ENCODE measurements at places on chromosomes 16 and 17.

DNA sequence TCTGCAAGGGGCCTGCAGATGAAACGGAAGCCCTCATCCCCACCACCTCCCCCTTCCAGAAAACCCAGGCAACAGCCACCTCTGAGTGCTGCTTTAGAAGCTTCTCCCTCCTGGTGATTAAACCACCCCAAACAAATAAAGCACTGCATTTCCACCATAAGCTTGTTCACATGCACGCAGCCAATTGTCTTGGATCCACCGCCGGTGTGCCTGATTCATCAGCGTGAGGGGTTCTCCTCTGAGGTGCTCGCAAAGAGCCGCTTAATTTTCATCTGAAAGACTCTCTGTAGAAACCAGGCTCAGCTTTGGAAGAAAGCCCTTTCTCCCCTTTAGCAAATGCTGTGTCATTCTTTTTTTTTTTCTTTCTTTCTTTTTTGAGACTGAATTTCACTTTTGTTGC is 155.2 kb upstream of the EEF2KMT start:
- DNase-seq = no peak

- DNase-seq = no peak
Observed at GRCh38 chr17:57589151-57590034, 155.7 kb downstream of the CCDC182 start.

- DNase-seq = no peak
Observed at GRCh38 chr17:73022694-73023093, 69.8 kb downstream of the SLC39A11 start.

DNA sequence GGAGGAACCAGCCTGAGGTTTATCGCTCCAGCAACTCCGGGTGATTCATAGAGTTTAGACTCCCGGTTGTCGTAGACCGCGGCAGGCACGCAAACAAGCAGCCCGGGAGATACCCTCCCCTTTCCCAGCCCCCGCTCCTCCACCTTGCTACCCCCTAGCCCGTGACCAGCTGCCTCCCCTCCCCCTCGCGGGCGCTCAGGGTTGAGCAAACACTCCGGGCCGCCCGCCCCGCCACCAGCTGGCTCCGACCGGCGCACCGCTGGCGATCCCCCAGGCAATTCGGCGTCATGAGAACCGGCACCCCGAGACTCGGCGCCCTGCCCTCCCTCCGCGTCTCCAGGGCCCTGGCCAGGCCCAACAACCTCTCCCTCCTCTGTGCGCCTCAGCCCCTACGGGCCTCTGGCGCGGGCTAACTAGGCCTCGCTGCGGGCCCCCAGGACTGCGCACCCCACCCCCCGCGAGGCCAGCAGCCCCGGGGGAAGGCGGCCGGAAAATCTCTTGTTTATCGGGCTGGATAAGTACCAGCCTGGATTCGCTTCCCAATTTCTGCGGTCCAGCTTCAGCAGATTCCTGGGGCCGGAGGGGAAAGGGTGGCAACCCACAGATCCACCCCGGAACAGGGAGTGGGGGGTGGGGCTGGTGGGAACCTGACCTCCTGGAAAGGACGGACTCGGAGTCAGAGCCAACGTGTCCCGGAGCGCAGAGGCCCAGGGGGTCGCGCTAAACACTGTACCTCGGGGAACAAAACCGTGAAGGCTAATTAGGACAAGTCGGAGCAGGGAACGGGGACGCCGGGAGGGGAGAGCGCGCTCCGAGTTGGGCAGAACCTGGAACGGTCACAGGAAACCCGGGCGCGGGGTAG is 951 bp upstream of the GPRC5C start:
- DNase-seq = peak; percentile 81

- DNase-seq = no peak
Observed at GRCh38 chr16:67546761-67547422, 15.4 kb upstream of the CTCF start.

DNA sequence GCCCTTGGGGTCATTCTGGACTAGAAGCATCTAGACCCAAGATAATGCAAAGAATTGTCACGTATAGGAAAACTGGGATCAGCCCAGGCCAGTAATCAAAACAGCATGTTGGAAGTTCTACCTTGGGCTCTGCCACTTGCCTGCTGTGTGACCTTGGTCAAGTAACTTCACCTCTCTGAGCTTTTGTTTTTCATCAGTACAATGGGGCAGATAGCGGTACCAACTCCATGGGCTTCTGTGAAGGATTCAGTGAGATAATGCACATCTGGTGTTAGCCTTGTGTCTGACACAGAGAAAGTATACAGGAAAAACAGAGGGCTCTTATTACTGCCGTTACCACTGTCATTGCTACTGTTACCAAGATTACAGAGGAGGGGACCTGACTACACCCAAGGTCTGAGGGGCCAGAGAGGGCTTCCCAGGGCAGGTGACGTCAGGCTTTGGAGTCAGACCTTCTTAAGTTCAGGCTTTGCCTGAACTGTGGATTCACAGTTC is 24.6 kb downstream of the CMIP start:
- no peak for DNase-seq

DNA sequence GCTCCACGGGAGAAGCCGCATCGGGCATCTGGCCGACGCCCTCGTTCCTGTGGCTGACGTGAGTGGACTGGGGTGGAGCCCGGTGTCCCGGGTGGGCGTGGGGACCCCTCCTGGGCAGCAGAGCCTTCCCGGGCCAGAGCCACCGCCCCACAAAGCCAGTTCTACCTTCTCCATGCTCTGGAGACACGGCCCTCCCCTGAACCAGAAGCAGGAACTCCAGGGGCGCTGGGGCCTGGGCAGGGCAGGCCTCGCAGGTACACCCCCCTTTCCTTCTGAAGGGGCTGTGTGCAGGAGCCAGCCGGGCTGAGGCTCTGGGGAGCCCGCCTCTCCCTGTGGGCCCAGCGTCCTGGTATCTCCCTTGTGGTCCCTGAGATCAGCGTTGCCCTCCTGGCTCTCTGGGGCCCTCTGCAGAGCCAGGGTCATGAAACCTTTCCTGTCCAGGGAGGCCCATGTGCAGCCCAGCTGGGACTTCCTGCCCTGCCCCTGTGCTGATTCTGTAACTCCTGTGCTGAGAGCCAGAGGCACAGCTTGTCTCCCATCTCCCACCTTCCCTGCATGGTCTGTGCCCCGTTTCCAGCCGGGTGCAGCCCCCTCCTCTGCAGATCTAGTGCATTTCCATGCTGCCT is 6.5 kb downstream of the PIGQ start:
- no peak for DNase-seq
